Thoracic aorta (tissue), 2 donors: ENCODE measurements at places on chromosomes 1 and 21.

DNA sequence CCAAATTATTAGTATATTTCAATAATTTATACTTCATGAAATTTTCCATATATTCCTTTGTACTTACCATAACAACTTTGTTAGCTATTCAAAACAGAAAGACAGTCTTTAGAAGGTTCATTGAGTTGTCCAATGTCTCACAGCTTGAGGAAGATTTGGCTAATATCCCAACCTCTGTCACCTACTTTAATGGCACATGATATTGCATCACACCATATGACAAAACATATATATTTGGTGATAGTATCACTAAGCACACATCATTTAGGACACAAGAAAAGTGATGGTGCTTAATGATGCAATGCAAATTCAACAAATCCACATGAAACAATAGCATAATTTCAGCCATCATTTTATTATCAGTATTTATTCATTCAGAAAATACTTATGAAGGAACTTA lies 122.0 kb upstream of the BRINP3 start:
- no peak for DNase-seq

DNA sequence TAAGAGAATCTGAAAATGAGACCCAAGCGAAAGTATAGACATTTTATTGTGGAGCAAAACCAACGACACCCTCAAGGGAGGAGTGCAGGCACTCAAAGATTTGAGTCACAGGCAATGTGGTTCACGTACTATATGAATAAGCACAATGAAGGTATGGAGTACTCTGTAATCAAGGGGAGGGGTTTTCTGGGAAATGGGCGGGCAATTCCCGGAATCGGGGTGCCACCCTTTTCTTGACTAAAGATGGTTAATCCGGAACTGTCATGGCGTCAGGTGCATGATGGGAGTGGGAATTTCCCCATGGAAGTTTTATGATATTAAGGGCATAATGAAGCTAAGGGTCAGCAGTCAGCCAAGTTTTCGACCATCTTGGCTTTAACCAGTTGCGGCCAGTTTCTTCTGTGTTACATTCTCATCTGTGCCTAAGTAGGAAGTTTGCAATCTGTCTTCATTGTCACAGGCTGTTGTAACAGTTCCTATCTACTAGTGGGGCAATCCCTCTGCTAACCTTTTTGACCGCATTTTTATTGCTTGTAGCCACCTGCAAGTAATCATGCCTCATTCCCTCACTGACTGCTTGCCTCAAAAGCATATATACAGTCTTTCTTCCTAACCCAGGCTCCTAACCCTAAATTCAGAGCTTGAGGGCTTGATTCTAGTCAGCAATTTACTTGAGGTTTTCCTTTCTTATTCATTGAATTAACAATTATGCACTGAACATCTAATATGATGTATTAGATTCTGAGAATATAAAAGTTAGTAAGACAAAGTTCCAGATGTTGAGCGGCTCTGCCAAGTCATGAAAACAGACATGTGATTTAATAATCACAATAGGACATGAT lies 775 bp upstream of the AIM2 start:
- no peak for DNase-seq

DNA sequence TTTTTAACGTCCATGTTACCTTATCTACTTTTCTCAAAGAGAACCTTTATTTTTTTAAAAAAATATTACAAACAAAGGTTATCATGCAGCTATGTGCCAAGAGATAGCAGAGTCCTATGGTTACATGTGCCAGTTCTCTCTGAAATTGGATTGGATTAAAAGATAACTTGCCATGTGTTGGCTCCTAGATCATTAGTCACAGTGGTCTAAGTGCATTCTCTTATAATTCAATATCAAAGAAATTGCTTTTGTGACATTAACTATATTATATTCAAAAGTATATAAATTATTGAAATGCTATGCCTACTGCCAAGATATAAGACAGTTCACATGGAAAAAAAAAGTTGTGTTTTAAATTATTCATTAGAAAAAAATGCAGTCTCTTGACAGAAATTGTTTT lies 494.2 kb downstream of the NEGR1 start:
- no peak for DNase-seq

- no peak for DNase-seq
Observed at GRCh38 chr1:106217765-106218164, 838.7 kb upstream of the PRMT6 start.

DNA sequence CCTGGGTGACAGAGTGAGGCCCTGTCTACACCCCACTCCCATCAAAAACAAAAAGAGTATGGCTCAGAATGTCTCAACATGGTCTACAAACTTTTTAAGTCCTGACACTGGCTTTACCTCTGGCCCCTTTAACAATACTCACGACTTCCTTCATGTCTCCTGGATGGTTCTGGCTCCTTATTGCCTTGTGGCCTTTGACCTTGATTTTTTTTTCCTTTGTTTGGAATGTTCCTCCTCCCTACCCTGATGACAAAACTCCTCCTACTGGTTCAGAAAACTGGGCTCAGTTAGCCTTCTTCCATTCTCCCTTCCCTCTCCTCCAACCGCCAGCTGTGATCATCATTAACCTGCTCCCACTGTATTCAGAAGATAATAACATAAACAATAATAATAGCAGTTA lies 4.6 kb upstream of the SOAT1 start:
- DNase-seq, result no peak

GRCh38 chr1:22137004-22137720 lies 5.7 kb downstream of the WNT4 start:
- no peak for DNase-seq

- no peak for DNase-seq
Observed at GRCh38 chr1:212477680-212478466, 45.2 kb downstream of the NENF start.

DNA sequence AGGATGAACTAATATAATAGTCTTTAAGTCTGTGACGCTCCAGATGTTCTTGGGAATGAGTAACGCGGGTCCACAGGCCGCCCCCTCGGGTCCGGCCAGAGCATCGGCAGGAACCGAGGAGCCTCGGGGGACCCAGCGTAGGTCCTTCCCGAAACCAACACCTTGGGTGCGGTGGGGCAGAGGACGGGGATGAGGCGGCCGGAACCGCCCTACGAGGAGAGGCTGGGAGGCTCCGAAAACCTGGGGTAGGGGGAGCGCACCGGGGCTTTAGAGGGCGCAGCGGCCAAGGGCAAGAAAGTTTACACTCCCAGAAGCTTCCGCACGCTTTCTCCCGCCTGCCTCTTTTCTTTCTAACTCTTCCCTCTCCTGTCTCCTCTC lies 7.1 kb downstream of the DMRTA2 start:
- no peak for DNase-seq

GRCh38 chr21:14773777-14774345 lies 227.7 kb upstream of the SAMSN1 start:
- no peak for DNase-seq

DNA sequence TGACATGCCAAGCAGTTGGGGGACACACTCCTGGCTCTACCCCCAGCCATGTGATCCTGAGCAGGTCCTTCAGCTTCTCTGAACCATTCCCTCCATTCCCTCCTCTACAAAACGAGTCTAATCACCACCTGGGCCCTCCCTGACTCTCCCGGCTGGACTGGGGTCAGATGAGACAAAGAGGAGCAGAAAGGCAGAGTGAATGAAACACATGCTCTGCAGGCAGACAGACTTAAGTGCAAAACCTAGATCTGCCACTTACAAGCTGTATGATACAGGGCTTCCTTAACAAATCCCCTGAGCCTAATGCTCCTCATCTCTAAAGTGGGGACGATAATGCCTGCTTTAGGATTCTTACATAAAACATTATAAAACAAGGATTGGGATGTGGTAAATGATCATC lies 17.3 kb downstream of the RIMS3 start:
- DNase-seq, result no peak

DNA sequence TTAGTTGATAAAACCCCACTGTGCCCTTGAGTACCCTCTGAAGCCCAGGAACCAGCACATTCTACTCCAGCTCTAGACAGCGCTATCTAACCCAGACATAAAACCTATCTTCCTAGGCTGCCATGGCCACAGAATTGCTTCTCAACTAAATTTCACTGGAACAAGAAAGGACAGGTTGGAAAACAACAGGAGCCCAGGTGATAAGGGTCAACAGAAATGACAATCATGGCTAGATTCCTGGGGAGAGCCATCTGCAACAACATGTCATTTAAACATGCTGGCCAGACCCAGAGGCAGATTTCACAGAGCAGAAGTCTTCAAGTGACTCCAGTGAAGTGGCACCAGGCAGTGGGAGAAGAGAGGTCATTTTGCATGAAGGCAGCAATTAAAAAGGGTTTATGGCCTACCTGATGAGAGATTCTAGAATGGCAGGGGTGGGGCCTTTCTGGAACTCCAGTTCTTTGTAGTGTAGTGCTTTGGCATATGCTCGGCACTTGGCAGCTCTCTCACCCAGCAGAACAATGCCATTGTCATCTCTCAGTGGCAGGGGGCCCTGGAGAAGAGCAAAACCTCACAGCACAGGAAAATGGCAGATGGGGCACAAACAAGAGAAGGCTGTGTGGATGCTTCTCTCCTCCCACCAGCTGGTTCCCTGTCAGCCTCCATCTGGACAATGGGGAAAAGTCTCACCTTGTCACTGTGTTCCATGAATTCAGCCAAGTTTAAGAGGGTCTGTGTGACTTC lies 9.9 kb downstream of the ANGPTL7 start:
- DNase-seq, result no peak

DNA sequence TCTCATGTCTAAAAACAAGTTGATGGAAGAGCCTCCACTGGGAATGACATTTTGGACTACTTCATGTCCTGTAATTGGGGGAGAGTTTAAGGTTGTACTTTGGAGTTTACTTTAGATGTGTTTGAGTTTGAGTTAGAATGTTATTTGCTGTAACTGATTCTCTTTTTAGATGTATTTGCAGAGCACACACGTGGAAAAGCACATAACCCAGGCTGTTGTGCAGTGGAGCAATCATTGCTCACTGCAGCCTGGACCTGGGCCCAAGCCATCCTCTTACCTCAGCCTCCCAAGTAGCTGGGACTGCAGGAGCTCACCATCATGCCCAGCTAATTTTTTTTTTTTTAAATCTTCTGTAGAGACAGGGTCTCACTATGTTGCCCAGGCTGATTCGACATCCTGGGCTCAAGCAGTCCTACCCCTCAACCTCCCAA lies 36.7 kb upstream of the SH3D21 start:
- DNase-seq, result no peak

DNA sequence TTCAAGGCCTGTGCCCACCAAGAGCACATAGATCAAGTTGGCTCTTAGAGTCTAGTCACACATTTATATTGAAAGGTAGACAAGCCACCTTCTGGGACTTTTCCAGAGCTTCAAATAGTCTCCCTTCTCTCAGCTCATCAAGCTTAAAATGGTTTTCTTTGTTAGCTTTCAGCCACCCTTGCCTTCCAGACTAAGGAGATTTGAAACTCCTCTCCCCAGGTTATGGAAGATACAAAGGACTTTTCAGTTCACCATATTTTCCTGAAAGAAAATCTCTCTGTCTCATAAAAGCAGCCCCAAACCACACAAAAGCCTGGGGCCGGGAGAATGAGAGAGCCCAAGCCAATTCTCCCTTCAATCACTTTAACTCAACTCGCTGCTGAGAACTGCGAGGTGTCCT lies 134.1 kb downstream of the ZC3H11B start:
- no peak for DNase-seq

GRCh38 chr1:235298758-235299157 lies 29.2 kb downstream of the ARID4B start:
- DNase-seq, result no peak

GRCh38 chr1:56045062-56045461 lies 534.3 kb downstream of the PLPP3 start:
- no peak for DNase-seq

- no peak for DNase-seq
Observed at GRCh38 chr1:100353071-100353801, 930 bp downstream of the CDC14A start.

- DNase-seq, result peak; percentile 31
Observed at GRCh38 chr1:30801771-30802198, 44.2 kb upstream of the LAPTM5 start.

GRCh38 chr1:243471754-243472745 lies 216.2 kb downstream of the SDCCAG8 start:
- DNase-seq, result no peak
